ENCODE measurements at places on chromosomes 5 and 9. TPM values are rescaled to one million over a fixed set of nuclear protein-coding genes. Genes with fewer than 3 reads are reported as not detected.

- DNase-seq, result no peak
Observed at GRCh38 chr5:156121882-156122281, 205.1 kb upstream of the SGCD start.

DNA sequence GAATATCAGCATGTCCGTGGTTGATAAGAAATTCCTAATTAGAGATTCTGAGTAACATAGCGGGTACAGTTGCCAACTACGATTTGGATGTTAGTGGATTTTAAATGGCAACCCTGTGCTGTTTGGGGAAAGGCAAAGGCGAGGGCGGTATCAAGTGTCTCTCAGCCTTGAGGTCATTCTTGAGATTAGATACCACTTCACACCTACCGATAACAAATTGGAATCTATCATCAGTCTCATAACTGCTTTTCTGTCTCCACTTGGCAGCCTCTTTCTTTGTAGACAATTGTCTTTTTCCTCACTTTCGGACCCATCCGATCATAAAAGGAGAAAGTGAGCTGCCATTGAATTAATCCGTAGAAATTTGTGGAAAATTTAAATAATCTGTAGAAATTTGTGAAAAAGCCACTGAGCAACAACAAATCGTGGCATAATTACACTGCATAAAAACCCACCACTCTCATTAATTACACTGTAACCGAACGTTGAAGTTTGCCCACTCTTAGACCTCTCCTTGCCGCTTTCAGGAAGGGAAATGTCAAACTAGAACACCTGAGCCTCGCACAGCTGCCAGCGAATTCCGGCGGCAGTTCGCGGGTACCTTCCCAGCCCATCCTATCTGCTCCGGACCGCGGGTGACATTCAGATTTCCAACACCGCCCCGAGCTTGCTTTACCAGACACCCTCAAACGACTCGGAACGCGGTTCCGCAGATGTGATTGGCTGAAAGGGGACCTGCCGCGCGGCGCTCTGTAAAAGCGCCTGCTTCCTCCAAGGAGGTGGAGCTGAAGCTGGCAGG is 849 bp upstream of the RGMB start:
- no peak for DNase-seq

Gene ARAP3
- 69.0 TPM for total RNA-seq

- DNase-seq, result no peak
Observed at GRCh38 chr9:137255448-137256114, 454 bp downstream of the NELFB start.
